Stimulated activated CD4-positive, alpha-beta T cell treated with anti-CD3 and anti-CD28 coated beads, Interleukin-1b, Interleukin-23, amount 100 ng/mL, for 1 hour (primary cell): ENCODE measurements at places on chromosomes 7 and 10.

DNA sequence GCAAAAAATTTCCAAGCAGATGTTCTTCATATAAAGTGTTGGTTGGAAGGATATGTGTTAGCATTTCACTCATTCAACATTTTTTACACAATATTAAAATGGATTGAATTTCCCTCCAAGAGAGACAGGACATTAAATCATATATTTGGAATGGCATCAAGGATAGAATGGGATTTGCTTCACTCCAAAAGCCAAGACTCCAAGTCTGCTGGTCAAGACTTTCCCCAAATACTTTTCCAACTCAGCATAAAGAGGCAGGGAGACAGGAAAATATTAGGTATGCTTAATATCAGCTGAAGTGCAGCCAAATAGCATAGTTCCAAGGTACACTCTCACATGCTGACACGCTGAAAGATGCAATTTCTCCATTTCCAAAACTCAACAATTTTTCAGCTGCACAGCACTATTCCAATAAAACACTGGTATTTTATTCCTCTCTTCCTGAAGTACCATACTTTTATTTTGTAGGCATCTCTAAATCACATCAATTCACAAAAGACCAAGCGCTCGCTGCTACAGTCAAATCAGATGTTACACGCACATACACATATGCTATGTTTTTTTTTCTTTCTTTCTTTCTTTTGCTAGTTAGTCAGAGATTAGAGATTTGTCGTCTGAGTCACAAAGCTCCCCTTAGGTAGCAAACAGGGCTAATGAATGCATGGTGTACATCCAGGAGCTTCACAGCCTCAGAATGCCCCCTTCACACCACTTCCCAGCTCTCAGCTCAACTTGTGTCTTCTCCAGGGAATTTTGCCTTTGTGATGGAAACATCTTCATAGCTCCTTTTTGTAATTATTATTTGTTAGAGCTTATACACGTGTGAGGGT lies 1033.8 kb upstream of the AUTS2 start:
- no peak for DNase-seq

DNA sequence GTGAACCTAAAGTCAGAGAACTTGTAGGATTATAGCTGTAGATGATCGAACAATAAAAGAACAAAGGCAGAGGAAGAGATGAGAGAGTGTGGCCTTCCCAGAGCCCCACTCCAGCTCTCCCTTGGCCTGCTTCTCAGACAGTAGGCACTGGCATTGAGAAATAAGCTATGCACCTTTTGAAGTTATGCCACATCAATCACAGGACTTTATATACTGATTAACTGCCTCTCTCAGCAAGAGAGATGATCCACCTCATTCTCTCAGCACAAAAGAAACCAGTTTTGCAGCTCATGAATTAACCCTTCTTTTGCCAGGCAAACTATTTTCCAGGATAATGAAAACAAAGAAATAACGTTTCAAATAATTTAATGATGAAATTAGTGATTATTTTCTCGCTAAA lies 22.0 kb upstream of the CTTNBP2 start:
- no peak for DNase-seq

DNA sequence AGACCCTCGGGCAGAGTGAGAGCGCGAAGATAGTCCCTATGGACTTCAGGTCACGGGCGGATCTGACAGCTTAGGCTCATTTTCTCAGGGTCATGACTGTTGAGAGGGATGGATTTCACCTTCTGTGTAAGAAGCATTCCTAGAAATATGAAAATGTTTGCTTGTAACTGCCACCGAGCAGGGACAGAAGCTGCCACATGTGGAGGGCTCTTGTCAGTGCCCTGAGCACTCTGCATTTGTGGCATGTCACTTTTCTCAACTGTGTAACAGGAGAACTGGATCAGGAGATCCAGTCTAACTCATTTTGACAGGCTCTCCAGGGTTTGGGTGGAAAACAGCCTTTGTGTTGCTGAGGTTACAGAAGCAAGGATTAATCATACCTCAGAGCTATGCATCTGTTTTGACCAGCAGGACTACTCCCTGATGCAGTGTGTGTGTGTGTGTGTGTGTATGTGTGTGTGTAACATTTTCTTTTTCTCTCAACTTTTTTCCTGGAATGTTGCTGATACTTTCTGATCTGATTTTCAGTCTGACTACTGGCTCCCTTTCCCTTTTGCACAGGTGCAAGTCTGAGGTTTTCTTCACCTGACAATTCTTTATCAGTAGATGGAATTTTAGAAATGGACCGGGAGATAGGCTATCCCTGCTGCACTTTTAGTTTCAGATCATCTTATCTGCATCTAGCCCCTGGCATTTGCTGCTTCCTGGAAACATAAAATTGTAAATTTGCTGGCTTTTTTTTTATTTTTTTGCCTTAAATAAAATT lies 183.3 kb downstream of the STK31 start:
- DNase-seq, result no peak

GRCh38 chr10:59910867-59911266 lies 4.5 kb upstream of the CCDC6 start:
- DNase-seq, result no peak

DNA sequence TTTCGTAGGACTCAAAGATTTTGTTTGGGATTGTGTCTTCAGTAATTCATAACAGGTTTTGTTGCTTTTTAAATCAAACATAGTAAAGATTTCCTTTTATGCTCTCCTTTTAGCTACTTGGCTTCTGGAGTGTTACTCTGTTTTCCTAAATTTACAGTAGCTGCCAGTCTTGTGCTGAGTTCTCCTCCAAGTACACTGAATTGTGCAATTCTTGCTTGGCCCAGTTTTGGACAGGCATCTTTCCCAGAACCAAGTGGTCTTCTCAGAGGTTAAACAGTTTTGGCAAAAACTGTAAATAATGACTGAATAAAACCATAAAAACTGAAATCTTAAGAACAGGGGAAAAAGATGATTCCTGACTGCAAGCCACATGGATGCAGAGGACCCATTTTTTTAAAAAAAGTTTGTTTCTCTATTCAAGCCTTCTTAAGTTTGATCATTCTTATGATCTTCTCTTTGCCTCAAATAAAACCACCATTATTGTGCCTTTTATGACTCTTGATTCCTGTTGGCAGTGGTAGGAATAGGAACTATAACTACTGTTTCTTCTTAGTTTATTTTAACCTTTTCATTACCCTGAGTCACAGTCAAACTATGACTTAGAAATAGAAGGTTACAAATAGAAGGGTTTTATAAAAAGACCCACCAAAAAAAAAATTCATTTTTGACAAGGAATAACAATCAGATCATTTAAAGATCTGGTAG lies 88.0 kb downstream of the MDFIC start:
- DNase-seq, result no peak

DNA sequence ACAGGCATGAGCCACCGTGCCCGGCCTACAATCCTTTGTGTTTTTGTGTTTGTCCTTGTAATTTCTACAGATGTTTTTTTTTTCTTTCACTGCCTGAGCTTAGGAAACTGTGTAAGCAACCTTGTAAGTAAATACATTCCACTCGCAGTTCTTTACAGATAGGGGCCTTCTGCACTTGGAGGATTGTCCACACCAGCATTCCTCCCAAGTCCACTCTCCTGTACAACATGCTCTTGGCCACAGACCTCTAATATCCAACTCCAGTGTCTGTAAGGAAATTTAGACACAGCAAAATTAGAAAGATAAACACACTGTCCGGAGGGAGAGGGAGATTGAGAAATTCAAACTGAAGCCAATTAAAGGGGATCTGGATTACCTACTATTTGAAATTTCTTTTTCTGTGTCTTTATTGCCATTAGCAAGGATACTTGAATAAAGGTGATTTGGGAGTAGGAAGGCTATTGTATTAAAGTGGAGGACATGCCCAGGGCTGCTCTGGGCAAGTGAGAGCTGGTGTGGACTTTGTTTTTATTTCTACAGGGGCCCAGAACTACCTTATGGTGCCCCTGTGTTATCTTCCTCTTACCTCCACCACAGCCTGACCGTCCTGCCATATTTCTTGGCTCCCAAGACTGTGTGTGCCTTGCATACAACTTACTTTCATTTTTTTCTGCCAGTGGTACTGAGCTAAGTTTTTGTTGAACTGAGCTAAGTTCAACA lies 9.7 kb downstream of the MXI1 start:
- DNase-seq, result no peak

DNA sequence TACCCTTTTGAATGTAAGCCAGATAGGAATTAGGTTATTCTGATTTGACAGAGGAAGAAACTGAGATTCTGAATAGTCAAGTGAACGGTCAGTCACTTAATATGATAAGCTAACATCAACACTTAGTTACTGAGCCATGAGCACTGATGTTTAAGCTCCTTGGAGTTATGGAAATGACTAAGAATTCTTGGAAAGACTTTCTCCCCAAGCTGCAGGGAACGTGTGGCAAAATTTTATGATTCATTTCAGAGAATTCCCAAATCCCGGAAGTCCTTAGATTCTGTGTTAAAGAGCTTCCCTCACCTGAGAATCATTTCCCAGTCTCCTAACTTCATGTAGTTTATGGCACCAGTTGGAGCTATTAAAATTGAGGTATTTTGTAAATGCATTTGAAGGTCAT lies 330.9 kb downstream of the XPNPEP1 start:
- no peak for DNase-seq

- DNase-seq, result no peak
These were observed 493.0 kb downstream of the KCNMA1 start for GRCh38 chr10:77144656-77145055.

GRCh38 chr7:111789870-111790269 lies 227.6 kb upstream of the IMMP2L start:
- no peak for DNase-seq
